Liver (tissue), 10 donors: ENCODE measurements at places on chromosomes 13 and 19.

DNA sequence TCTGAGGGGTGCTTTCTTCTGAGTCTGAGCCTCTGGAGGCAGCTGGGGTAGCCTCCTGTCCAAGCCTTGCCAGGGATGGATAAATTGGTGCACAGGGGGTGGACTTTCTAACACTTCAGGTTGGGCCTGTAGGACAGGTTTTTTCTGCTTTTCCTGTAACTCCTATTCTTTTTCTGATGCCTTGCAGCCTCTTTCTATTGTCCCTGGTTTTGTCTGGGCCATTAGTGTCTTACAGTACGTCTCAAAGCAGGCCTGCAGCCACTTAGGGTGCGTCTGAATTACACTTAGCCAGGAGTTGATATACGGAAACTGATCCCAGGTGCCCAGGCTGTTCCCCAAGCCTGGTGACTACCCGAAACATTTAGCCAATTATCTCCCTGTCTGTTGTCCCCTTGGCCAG is 213.3 kb upstream of the HTR2A start:
- DNase-seq: no peak

- DNase-seq: no peak
These were observed 28.3 kb downstream of the SMAD9 start for GRCh38 chr13:36891752-36892151.

- no peak for DNase-seq
These were observed 56.4 kb upstream of the MBNL2 start for GRCh38 chr13:97165502-97166425.

DNA sequence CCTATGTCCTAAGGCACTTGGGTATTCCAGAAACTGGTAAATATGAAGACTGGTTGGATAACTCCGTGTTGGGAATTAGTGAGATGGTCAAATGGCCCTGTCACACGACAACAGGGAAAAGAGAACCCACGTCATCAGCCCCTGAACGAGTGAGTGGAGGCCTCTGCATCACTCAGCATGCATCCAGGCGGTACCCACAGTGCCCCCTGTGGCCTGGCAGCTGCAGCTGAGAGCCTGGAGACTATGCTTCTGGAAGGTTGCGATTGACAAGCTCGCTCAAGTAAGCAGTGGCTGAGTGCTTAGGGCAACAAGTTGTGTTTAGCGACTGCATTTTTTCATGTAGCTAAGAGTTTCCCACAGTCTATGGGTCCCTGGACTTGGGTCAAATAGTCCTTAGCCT is 55.9 kb downstream of the COL4A2 start:
- DNase-seq: no peak
